ENCODE measurements at places on chromosomes 7 and 10. TPM values are rescaled to one million over a fixed set of nuclear protein-coding genes. Genes with fewer than 3 reads are reported as not detected.

DNA sequence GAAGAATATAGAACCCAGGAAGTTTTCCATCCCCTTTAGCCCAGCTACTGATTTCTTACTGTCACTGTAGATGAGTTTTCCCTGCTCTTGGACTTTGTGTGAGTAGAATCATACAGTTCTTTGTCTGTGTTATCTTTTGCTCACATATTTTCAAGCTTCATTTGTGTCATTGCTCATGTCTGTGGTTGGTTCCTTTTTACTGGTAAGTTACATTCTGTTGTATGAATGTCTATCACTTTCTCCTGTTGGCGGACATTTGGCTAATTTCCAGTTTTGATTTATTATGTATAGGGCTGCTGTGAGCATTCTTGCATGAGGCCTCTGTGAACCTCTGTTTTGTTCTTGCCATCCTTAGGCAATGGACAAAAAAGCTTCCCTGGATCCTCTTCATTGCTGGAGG, 5.3 kb downstream of the GLRX3 start:
- no peak overlapping the region for H3K27ac ChIP-seq
- peaks cover 24% of the 10 kb centered on the region for H3K36me3 ChIP-seq
- DNase-seq, result no peak
- H3K4me3 ChIP-seq, result no peak overlapping the region

DNA sequence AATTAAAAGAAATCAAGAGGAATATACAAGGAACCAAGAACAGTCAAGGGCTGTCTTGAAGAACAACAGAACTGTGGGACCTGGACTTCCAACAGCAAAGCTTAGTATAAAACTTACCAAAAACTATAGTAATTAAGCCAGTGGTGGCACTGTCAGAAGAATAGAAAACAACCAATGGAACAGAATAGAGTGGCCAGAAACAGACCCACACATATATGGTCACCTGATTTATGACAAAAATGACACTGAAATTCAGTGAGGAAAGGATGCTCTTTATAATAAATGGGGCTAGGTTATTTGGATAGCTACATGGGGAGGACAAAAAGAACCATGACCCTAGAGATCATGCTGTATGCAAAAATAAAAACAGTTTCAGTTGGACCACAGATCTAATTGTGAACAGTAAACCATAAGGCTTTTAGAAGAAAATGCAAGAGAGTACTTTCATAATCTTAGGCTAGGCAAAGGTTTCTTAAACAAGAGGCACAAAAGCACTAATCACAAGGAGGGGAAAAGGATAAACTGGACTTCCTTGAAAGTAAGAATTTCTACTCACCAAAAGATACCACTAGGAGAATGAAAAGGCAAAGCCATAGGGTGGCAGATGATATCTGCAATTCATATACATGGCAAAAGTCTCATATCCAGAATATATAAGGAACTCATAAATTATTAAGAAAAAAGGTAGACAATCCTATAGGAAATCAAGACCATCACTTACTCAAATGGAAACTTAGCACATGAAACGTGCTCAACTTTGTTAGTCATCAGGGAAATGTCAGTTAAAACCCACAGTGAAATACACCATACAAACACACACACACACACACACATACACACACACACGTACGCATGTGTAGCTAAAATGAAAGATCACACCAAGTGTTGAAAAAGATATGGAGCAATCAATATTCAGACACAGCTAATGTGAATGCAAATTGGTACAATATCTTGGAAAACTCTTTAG, 20.8 kb downstream of the HYCC1 start:
- no peak overlapping the region for H3K4me3 ChIP-seq
- no peak for DNase-seq
- H3K27ac ChIP-seq, result no peak overlapping the region
- H3K4me1 ChIP-seq, result peaks cover 21% of the 10 kb centered on the region
- H3K36me3 ChIP-seq, result no peaks in the 10 kb centered on the region

- no peak for DNase-seq
- peaks cover 89% of the 10 kb centered on the region for H3K36me3 ChIP-seq
- no peak overlapping the region for H3K4me3 ChIP-seq
These were observed 14.4 kb downstream of the AIFM2 start for GRCh38 chr10:70118196-70118595.

DNA sequence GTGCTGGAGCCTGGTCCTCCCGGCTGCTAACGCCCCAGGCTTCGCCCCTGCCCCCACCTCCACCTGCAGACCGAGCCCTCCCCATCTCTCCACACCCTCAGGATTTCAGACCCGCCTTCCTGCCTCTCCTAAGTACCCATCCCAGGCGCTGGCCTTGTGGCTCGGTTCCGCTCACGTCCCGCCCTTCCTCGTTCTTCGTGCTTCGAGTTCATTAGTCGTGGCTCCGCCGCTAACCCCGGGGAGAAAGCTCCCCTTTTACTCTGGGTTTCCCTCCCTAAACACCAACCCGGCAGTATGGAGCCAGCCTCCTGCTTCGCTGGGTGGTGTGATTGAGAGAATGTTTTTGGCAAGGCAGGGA, 11.2 kb downstream of the EMX2 start:
- DNase-seq, result no peak
- H3K4me3 ChIP-seq, result no peak overlapping the region
- no peaks in the 10 kb centered on the region for H3K36me3 ChIP-seq
- no peaks in the 10 kb centered on the region for H3K27me3 ChIP-seq

- H3K36me3 ChIP-seq, result no peaks in the 10 kb centered on the region
- H3K27ac ChIP-seq, result no peak overlapping the region
- no peak overlapping the region for H3K4me3 ChIP-seq
- H3K27me3 ChIP-seq, result no peaks in the 10 kb centered on the region
- DNase-seq, result no peak
These were observed 343.9 kb downstream of the BMPER start for GRCh38 chr7:34249192-34249591.

DNA sequence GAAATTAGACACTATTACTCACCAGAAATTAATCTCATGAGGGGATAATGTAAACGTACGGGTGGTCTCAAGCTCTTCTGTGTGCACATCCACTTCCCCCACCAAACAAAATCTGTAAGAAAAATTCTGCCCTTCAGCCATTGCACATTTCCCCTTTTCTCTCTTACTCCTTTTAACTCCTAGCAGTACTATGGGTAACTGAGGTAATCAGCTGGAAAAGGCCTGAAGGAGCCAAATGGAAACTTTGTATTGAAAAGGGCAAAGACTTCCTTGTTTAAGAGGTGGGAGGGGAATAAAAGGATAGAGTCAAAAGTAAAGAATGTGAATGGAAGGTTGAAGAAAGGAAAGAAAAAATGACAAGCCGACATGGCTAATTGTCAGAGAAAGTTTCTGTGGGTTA, 273.8 kb downstream of the RNLS start:
- H3K27me3 ChIP-seq, result no peaks in the 10 kb centered on the region
- H3K36me3 ChIP-seq, result no peaks in the 10 kb centered on the region
- H3K27ac ChIP-seq, result no peak overlapping the region
- H3K4me3 ChIP-seq, result no peak overlapping the region
- DNase-seq, result no peak

DNA sequence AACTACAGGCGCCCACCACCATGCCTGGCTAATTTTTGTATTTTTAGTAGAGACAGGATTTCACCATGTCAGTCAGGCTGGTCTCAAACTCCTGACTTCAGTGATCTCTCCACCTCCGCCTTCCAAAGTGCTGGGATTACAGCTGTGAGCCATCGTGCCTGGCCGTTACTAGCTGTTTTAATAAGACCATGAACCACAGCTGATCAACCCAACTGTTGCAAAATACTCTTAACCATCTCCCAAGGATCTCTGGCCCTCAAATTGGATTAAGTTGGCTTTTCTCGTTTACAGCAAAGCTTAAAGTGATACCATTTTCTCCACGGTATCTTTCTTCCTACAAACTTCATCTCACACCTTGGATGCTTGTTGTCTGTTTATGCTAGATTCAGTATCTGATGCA, 18.3 kb downstream of the ZFAND2A start:
- no peaks in the 10 kb centered on the region for H3K36me3 ChIP-seq
- no peak overlapping the region for H3K4me3 ChIP-seq
- no peak overlapping the region for H3K27ac ChIP-seq
- H3K27me3 ChIP-seq, result no peaks in the 10 kb centered on the region
- peaks cover 23% of the 10 kb centered on the region for H3K4me1 ChIP-seq

DNA sequence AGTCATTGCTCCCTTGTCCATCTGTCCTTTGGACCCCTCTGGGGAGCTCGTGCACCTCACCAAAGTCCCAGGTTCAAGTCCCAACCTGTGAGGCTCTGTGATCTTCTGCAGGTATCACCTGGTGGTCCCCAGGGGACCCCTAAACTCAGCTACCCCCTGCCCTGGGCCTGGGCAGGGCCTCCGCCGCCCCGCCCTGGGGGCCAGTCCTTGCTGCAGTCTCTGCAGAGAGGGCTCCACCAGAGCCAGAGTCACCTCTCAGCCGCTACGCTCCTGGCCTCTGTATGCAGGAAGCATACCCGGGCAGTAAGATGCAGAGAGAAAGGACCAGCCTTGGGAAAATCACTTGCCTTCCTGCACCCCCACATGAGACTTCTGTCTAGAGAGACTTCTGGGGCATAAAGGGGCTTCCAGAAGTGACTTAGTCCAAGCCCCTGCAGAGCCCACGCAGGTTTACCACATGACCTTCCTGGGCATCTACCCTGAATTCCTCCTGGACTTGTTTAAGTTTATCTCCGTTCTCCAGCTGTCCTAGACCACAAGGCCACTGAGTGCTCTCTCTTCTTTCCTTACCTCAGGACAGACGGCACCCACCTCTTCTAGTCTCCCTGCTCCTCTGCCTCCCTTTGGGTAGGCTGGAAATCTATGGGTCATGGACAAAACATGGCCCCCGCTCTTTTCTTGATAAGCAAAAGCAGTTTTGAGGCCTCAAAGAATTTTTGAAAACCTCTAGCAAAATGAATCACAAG, 21.2 kb downstream of the CALML5 start:
- H3K27me3 ChIP-seq, result no peaks in the 10 kb centered on the region
- H3K27ac ChIP-seq, result no peak overlapping the region
- no peaks in the 10 kb centered on the region for H3K4me1 ChIP-seq
- no peaks in the 10 kb centered on the region for H3K36me3 ChIP-seq
- H3K4me3 ChIP-seq, result no peak overlapping the region
- no peak for DNase-seq

DNA sequence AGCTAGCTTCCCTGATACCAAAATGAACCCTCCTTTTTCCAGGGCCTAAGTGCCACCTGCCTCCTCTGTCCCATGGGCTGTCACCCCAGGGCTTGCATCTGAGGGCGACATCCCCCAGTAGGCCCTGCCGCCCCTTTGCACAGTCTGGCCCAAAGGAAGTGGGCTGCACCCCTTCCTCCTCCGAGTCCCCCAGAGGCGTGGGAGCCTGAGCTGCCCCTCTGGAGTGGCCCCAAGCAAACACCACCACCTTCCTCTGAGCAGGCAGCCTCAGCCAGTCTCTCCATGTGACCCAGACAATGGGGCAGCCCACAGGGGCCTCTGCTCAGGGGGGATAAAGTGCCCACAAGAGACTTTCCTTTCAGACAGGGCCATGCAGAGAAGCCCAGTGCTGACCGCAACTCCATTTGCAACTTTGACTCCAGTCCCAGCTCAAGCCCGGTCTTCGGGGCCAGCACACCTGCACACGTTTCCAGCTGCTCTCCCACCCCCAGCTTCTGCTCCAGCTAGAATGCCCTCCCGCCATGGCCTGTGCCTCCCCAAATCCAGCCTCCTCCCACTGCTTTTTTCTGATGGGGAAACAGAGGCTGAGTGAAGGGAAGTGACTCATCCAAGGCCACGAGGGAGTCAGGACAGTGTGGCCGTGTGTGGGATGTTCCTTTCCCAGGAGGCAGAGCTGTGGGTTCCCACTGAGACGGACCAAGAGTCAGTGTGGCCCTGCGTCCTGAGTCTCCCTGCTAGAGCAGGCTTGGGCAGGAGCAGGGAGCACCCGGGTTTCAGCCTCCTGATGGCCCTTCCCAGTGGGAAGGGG, 111.9 kb downstream of the ZMIZ1 start:
- no peaks in the 10 kb centered on the region for H3K27me3 ChIP-seq
- no peak for DNase-seq
- H3K4me3 ChIP-seq, result no peak overlapping the region
- H3K4me1 ChIP-seq, result peaks cover 100% of the 10 kb centered on the region
- peaks cover 9% of the 10 kb centered on the region for H3K36me3 ChIP-seq
- H3K27ac ChIP-seq, result peak overlapping the region; percentile 76

- H3K27ac ChIP-seq, result no peak overlapping the region
- no peaks in the 10 kb centered on the region for H3K4me1 ChIP-seq
- H3K36me3 ChIP-seq, result no peaks in the 10 kb centered on the region
- H3K27me3 ChIP-seq, result no peaks in the 10 kb centered on the region
- no peak overlapping the region for H3K4me3 ChIP-seq
- DNase-seq, result no peak
These were observed 56.2 kb upstream of the TM9SF3 start for GRCh38 chr10:96642973-96643372.

- no peaks in the 10 kb centered on the region for H3K27me3 ChIP-seq
- H3K27ac ChIP-seq, result no peak overlapping the region
- H3K4me1 ChIP-seq, result no peaks in the 10 kb centered on the region
- no peak overlapping the region for H3K4me3 ChIP-seq
- H3K36me3 ChIP-seq, result no peaks in the 10 kb centered on the region
- no peak for DNase-seq
These were observed 104.2 kb downstream of the DNAJB6 start for GRCh38 chr7:157441023-157441399.

Gene INHBA
- 38.6 TPM for total RNA-seq

Gene HSPA14
- total RNA-seq, result 9.8 TPM

Gene GOLGA7B
- under 0.01 TPM for total RNA-seq

Measured in esophagus muscularis mucosa (tissue), 4 donors.